Dermis lymphatic vessel endothelial cell (primary cell): ENCODE measurements at places on chromosomes 13 and 19. TPM values are rescaled to one million over a fixed set of nuclear protein-coding genes. Genes with fewer than 3 reads are reported as not detected.

ARRDC2 gene
- 98.5 and 111 TPM in 2 replicates for total RNA-seq

FAM124A gene
- 2.8 and 5.3 TPM in 2 replicates for total RNA-seq

RYR1 gene
- total RNA-seq, result under 0.01 and 0.11 TPM in 2 replicates

PTGIR gene
- total RNA-seq, result 0.11 TPM in 1 of 2 replicates, not detected in the other

CD209 gene
- 0.11 and 0.26 TPM in 2 replicates for total RNA-seq

SRRM5 gene
- under 0.01 TPM in 1 of 2 replicates, not detected in the other for total RNA-seq

ZSCAN4 gene
- total RNA-seq, result not detected in 2 replicates

KLK8 gene
- total RNA-seq, result not detected in 2 replicates

DCT gene
- total RNA-seq, result not detected in 2 replicates

SOX1 gene
- not detected in 2 replicates for total RNA-seq

ZNF560 gene
- under 0.01 TPM in 1 of 2 replicates, not detected in the other for total RNA-seq

TMEM38A gene
- 1.4 and 1.7 TPM in 2 replicates for total RNA-seq

ZNF154 gene
- under 0.01 and 0.11 TPM in 2 replicates for total RNA-seq

FFAR1 gene
- not detected in 2 replicates for total RNA-seq

ABHD8 gene
- 4.7 and 7.6 TPM in 2 replicates for total RNA-seq

TSHZ3 gene
- total RNA-seq, result 0.43 and 0.95 TPM in 2 replicates

SELENOW gene
- 213 and 450 TPM in 2 replicates for total RNA-seq

PABPC3 gene
- 0.09 and 0.11 TPM in 2 replicates for total RNA-seq

VMAC gene
- 5.9 and 7.9 TPM in 2 replicates for total RNA-seq

ZNF317 gene
- total RNA-seq, result 9.9 and 12.2 TPM in 2 replicates

TJP3 gene
- total RNA-seq, result under 0.01 TPM in 2 replicates

CEACAM3 gene
- not detected in 2 replicates for total RNA-seq

PLPP2 gene
- 38.1 and 41.2 TPM in 2 replicates for total RNA-seq

RASL11A gene
- total RNA-seq, result 2.2 TPM in 2 replicates
